ENCODE measurements at places on chromosomes 7 and 10.

GRCh38 chr10:99938563-99938962 lies 71.2 kb downstream of the DNMBP start:
- DNase-seq = no peak

DNA sequence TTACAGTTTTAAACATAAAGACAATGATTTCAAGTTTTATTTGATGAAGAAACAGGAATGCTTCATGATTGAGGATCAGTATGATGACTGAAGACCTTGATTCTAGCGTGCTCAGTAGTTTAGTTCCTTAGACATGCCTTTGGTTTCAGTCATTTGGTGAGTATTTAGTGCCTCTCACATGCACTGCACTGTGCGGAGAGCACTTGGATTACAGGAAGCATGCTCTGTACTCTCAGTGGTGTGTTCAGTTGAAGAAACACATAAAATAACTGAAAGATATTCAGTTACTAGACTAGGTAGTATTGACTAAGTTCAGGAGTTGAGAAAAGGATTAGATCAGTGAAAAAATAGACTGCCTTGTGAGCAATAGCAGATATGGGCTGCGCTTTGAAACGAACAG lies 25.5 kb downstream of the RBM17 start:
- DNase-seq = no peak

DNA sequence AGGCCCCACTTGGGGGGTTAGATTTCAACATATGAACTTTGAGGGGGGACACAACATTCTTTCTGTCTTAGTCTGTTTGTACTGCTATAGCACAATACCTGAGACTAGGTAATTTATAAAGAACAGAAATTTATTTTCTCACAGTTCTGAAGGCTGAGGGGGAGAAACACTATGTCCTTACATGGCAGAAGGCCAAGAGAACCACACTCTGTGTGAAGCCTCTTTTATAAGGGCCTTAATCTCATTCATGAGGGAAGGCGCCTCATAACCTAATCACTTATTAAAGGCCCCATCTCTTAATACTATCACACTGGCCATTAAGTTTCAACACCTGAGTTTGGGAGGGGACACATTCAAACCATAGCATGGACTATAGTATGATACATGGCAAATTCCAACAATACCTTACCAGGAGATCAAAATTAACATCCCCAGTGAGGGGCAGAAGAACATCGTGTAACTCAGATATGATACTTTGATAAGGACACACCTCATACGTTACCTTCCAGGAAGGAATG lies 9.3 kb upstream of the PDLIM1 start:
- DNase-seq = no peak

GRCh38 chr7:29937132-29937531 lies 52.5 kb downstream of the SCRN1 start:
- no peak for DNase-seq

DNA sequence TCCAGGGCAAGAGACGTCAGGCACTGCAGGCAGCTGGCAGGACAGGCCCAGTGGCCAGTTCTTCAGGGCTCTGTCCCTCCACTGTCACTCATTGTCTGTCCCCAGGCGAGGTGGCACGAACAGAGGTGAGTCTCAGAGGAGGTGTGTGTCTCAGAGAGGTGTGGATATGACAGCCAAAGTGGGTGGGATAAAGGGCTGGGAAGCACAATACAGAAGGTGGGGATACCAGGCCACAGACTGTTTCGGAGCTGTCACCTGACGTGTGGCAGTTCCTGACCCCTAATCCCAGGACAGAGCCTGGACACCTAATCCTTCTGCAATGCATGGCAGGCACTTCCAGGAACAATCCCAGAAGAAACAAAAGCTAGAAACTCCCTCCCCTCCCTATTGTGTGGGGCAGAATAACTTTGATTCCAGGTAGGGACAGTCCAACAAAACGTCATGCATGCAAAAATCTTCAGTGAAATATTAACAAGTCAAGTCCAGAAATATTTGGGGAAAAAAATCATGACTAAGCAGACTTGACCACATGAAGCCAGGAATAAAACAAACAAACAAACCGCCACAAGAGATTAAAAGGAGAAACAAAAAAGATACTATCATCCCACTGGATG lies 11.6 kb downstream of the KLRG2 start:
- no peak for DNase-seq

GRCh38 chr7:118629898-118630438 lies 405.5 kb downstream of the ANKRD7 start:
- DNase-seq = no peak

- DNase-seq = no peak
These were observed 123.5 kb upstream of the NPVF start for GRCh38 chr7:25351761-25352160.

DNA sequence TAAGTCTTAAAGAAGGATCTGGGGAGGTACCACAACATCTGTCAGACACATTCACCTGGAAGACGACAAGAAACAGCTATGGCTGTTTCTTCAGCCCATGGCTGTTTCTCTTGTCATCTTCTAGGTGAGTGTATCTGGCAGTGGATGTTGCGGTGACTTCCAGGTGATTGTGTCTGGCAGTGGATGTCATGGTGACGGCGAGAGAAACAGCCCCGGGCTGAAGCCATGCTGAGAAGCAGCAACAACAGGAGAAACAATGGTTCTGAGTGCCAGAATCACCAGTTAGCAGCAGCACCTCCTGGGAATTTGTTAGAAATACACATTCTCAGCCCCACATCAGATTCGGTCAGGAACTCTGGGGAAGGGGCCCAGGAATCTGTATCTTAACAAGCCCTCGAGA lies 68.6 kb upstream of the SYPL1 start:
- DNase-seq = no peak

DNA sequence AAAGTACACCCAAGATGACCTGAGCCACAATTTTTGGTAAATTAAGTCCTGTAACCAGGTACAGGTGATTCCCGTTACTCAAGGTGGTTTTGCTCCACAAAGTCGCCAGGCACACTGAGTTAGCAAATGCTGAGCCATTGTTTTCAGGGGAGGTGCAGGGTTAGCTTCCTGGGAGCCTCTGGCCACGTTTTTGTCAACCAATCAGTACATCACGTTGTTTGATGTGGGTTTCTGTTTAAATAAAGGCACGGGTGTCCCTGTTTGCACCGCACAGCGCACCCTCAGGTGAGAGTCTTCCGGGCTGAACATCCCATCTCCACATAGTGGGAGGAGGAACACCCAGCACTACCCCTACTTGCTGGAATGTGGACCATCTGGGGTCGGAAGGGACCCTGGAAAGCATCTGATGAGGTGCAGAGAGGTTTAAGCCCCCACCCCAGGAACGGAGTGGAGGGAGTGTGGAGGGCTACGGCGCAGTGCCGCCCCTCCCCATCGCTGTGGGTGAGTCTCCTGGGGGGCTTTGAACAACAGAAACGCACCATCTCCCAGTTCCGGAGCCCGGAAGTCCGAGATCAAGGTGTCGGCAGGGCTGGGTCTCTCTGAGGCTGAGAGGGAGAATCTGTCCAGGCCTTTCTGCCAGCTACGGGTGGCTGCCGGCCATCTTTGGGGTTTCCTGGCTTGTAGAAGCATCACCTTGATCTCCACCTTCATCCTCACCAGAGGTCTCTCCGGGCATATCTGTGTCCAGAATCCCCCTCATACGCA lies 42.5 kb downstream of the PRKAG2 start:
- no peak for DNase-seq

GRCh38 chr7:113141803-113142202 lies 23.4 kb upstream of the SMIM30 start:
- DNase-seq = no peak

DNA sequence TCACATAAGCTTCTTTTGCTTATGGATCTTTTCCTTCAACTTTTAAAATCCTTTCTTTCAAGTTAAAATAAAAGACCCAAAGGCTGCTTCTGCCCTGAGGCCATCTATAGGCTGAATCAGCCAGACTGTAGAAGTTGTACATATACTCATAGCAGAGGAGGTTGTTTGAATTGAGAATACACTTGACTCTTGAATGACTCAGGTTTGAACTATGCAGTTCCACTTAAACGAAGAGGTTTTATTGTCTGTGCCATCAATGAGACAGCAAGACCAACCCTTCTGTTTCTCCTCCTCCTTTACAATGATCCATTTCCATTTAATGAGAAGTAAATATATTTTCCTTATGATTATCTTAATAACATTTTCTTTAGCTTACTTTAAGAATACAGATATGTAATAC lies 5.8 kb downstream of the ZNF365 start:
- no peak for DNase-seq

- DNase-seq = no peak
These were observed 20.8 kb upstream of the RELN start for GRCh38 chr7:104010052-104010909.

- DNase-seq = no peak
These were observed 18.4 kb downstream of the SORBS1 start for GRCh38 chr10:95542761-95543160.

GRCh38 chr10:117139581-117140524 lies 1.8 kb upstream of the VAX1 start:
- no peak for DNase-seq

- no peak for DNase-seq
These were observed 23.4 kb downstream of the ENTPD7 start for GRCh38 chr10:99682752-99683151.

GRCh38 chr10:60937022-60937421 lies 7.0 kb downstream of the RHOBTB1 start:
- no peak for DNase-seq

DNA sequence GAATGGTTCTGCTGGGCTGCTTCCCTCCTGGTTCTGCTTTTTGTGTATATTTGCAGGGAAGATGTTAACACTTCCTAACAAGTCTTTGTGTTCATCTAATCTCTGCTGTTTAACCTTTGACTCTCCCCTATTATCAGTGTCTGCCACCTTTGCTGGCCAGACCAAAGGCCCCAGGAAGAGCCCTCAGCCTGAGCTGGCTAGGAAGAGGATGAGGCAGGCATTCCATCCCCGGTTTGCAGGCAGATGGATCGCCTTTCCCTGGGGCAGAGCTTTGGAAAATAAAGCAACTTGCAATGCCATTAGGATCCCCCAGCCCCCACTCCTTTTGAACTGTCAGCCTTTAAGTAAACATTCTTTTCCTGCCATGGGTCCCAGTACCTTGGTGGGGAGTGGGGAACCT lies 19.0 kb downstream of the DPCD start:
- no peak for DNase-seq

DNA sequence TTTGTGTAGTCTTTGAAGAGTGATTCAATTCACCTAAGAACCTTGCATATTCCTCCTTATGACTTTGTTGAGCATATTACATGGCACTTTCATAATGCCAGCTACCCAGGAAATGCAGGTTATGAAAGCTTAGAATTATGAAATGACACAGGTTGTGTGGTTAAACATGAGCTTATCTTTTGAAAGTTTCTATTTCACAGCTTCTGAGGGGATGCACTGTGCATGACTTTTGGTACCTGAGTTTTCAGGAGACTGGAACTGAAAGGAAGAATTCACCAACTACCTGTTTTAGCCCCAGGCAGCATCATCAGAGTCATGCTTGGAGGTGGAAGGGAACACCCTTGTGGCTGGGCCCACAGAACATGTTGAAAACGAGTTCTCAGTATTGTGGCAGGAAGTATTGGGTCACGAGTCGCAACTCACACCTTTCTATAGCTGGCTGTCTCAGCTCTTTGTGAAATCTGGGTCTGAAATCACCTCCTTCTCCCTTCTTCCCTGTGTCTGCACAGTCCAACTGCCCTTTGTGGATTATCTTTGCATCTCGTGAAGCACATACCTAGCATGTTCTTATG lies 228.2 kb downstream of the PTEN start:
- DNase-seq = peak; percentile 71

- DNase-seq = peak; percentile 85
These were observed 11.8 kb upstream of the CAMK2G start for GRCh38 chr10:73886085-73886529.

- no peak for DNase-seq
These were observed 15.0 kb downstream of the PTN start for GRCh38 chr7:137328373-137329120.

DNA sequence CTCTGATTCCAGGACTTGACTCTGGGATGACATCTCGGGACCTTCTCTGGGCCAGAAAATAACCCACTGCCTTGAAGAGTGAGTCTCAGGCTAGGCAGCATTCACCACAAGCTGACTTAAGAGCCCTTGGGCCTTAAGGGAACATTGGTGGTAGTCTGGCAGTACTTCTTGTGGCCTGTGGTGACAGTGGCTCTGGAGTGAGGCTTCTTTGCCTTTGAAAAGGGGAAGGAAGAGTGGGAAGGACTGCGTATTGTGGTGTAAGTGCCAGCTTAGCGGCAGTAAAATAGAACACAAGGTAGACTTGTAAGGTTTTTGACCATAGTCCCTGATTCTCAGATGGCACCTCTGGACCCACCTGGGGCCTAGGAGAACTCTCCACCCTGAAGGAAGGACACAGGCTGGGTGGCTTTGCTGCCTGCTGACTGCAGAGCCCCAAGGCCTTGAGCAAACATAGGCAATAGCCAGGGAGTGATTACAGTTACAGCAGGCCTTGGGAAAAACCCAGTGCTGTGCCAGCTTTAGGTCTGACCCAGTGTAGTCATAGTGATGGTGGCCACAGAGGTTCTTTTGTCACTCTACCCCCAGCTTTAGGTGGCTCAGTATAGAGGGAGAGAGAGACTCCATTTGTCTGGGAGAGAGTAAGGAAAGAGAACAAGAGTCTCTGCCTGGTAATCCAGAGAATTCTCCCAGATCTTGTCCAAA lies 483.9 kb downstream of the SH2D4B start:
- DNase-seq = no peak

GRCh38 chr7:36591636-36592035 lies 132.7 kb downstream of the AOAH start:
- DNase-seq = no peak

- DNase-seq = no peak
These were observed 7.0 kb downstream of the EIF3A start for GRCh38 chr10:119073584-119073983.

DNA sequence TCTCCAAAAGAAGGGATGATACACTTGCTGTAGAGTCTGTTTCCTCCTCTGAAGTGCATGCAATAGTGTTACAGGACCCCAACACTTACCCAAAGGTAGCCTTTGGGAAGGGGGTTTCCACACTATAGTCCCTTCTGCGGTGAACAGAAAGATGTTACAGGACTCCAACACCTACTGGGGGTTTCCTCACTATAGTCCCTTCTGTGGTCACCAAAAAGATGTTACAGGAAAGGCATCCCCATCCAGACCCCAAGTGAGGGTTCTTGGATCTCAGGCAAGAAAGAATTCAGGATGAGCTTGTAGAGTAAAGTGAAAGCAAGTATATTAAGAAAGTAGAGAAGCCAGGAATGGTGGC lies 69.2 kb upstream of the PIK3CG start:
- no peak for DNase-seq

- no peak for DNase-seq
These were observed 23.3 kb downstream of the SLC13A4 start for GRCh38 chr7:135704698-135705097.

DNA sequence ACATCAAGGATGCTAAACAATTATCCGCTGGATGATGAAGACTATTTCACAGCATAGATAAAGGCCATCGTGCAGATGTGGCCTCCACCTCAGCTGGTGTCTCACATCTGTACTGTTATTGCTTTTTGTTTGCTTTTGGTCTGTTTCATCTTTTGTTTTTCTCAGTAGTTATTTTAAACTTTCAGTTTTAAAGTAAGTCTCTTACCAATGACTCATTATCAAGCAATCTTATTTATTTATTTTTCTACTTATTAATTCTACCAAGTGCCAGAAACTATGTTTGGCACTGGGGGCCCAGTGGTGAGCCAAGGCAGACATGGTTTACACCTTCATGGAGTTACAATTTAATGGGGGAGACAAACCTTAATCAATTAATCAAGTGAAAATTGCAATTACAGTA lies 250.9 kb upstream of the TMEM72 start:
- no peak for DNase-seq
